ENCODE measurements at places on chromosomes 7 and 10.

DNA sequence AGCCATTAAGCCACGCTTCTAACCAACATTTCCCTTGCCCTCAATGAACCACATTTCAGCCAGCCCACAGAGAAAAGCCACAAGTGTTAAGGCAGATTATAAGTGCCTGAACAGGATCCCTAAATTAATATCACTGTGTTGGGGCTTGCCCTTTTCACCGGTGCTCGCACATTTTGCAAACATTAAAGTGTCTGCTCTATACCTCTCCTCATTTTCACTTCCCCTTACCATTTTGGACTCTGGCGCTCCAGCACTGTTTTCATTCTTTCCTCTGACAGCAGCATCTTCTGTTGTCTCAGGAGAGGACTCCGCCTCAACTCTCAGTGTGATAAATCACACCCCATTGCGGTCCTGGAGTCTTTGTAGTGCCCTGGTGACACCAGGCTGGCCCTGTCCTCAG, 274.2 kb downstream of the BAMBI start:
- DNase-seq: no peak

- no peak for DNase-seq
Observed at GRCh38 chr10:12945690-12946359, 55.7 kb downstream of the CCDC3 start.

DNA sequence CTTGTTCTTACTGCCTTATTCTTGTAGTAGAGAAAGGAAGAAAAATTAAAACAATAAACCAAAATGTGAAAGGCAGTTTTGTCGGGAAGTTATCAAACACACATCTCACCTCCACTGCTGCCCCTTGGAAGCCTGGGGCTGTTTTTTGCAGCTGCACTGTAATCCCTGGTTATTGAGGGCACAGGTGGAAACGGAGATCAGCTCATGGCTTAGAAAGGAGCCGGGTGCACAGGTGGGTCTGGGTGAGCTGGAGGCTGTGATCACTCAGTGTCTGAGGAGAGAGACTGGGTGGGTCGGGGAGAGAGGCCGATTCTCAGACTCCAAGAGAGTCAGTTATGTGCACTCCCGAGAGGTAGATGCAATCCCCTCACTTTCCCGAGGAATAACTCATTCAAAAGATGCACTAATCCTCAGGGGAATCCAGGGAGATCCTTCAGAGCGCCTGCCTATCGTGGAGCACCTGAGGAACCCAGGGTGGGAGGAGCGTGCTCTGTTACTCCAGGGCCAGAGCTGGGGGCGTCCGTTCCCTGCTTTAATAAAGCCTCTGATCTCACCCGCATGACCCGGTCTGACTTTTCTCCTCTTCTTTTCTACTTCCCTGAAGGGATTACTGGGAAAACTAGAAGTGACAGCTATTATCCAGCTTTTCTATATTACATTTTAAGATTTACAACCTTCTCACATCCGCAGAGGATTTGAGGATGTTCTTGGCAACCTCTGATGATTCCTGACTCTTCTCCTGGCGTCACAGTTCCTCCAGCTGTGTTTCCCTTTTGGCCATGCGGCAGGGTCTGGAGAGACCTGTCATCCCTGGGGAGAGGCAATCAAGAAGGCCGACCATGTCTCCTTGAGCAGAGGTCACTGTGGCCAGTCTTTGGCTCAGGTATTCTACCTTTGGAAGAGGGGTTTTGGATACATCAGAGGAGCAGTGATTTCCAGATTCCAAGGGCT, 82.1 kb downstream of the CAMK1D start:
- no peak for DNase-seq

DNA sequence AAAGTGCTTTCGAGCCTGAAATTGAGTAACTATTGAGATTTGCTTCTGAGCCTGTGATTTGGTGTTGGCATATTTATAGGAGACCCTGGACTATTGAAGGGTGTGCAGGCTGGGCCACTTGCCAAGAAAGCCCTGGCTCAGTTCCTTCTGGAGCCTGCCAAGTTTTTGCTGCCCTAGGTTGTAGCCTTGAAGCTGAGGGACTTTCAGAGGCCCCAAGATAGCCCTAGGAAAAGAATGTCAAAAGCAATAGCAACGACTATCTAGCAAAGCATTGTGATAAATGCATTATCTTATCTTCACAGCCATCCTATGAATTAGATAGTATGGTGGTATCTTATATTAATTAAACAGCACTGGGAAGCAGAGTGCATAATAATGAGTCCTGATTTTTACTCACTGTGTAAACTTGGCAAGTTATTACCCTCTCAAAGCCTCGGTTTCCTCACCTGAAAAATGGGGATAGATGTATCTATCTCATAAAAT, 473.7 kb upstream of the PODXL start:
- no peak for DNase-seq

- DNase-seq: no peak
Observed at GRCh38 chr7:81383846-81384245, 386.0 kb downstream of the HGF start.

GRCh38 chr7:16801111-16801542, 3.7 kb downstream of the AGR2 start:
- peak; percentile 37 for DNase-seq

GRCh38 chr7:5211730-5212482, 21.9 kb downstream of the WIPI2 start:
- no peak for DNase-seq

DNA sequence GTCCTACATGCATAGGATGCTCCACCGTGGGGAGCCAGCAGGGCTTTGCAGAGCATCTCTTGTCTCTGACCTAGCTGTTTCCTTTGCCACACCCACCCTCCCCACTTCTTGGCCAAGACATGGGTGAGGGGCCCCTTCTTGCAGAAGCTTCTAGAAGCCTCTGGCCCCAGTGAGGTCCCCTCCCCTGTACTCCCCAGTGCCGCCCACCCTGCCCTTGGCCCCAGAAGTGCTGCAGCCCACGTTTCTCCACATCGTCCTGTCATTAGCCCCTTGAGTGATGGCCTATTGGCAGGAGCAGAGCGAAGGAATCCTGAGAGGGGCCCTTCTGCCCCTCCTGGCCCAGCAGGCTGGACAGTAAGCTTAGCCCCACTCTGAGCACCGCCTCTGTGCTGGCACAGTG, 43.7 kb downstream of the ALOX5 start:
- DNase-seq: no peak

DNA sequence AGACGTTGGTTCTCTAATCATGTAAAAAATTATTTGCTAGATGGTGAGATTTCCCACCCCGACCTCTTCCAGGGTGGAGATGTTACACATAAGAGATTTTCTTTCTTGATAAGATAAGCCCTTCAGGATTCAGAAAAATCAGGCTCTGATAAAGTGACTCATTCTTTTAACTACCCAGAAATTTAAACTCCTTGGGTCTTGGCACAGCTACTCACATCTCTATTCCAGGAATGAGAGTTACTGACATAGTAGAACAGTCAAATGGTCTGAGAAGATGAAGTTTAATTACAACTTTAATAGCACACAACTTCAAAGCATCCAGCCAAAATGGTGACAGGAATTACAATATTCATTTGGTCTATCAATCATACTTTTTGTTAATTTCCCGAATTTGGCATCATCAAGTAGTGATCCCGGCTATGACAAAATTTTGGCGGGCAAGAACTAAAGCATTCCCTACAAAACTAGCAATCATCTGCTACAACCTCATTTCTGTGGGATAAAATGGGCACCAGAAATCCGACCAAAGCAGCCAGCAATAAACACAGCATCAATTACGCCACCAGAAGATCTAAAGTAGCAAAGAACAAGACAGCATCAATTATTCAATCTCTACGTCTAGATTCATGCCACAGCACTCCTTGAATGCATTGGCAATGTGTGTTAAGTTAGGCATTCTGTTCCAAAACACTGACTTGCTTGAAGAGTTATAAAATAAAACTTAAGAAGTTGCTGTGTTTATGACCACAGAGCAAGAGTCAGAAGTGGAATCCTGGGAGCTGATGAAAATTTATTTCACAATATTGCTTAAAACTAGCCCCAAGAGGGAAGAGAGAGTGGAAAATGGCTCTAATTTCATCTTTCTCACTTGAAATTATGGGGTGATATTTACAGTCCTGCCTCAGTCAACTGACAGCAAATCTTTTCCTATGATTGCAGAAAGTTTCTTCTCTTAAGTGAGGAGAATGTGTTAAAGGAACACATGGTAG, 565.7 kb upstream of the ANKRD30A start:
- DNase-seq: peak; percentile 56

GRCh38 chr7:65746398-65746669, 126.5 kb upstream of the VKORC1L1 start:
- DNase-seq: no peak

DNA sequence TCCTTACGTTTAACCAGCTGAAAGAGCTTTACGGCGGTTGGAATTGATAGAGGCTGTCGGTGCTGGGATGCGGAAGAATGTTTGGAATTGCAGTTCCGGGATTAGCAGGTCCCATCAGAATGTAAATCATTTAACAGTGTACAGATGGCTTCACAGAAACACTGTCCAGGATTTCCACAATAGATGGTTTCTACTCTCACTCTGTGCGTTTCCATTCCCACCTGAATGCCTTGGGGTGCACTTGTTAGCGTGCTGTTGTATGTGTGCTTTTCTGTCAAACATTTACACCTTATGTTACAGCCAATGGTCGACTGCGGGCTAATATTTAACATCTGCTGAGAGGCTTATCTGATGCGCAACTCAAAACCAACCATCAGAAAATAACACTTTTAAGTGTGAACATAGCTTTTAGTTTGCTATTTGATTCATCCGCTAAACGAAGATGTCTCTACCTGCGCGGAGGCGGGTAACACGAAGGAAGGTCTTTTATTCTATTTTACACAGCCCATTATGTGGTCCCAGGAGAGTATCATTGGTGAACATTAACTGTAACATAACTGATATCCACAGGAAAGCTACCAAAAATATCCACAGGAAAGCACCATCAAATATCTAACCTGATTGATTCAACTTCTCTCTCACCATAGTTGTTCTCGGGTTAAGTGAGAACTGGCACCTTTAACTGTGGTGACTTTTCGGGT, 179.0 kb downstream of the PRPF18 start:
- peak; percentile 60 for DNase-seq

- peak; percentile 34 for DNase-seq
Observed at GRCh38 chr7:2037808-2038522, 194.8 kb downstream of the MAD1L1 start.

DNA sequence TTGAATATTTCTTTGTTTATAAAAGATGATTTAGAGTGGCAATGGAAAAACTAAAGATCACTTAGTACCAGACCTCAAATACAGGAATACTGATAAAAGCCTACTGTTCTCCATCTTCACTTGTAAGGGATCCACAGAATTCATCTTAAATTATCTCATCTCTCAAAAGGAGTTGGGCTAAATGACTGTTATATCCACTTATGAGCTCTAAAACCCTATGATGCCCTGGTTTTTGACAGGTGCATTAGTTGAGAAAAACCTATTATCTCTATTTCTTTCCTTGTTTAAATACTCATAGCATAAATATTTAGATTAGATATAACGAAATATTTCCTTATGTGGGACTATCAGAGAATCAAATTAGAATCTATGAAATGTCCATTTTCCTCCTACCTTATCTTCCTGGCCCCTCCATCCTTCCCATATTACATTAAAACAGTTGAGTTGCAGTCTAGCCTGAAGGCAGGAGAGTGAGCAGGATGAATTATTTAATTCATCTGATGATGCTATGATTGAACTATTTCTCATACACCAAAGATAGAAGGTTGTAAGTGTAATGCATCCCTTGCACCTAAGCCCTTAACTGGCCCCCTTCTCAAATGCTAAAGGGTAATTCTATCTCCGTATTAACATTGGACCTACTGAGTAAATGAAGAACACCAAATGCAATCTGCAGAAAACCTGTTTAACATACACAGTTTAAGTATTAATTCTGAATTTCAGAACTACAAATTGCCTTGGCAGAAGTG, 29.7 kb downstream of the PPP3CB start:
- DNase-seq: no peak

GRCh38 chr7:89451911-89452310, 656.4 kb upstream of the TEX47 start:
- DNase-seq: no peak

DNA sequence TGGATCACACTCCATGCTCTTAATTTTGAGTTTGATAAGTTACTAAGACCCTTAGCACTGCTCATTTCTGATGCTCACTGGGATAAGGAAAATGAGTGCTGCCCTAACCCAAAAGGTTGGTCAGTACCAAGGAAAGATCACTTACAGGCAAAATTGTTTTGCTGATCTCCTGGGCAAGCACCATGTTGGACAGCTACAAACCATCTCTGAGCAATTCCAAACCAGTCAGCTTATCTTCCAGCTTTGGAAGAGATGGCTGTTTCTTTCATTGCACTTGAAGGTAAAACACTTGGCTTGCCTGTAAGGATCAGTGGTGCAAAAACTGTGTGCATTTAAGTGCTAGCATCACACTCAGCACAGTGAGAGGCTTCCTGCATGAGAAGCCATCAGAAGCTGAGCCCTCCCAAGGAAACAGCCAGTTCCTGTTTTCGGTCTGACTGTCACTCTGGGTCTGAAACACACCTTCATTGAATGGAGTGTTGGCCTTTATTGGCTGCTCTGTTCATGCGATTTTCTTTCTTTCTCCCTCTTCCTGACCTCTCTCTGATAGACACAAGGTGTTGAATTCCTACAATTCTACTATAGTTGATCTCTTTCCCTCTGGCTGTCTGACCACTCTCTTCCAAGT, 126.4 kb upstream of the GHITM start:
- no peak for DNase-seq

DNA sequence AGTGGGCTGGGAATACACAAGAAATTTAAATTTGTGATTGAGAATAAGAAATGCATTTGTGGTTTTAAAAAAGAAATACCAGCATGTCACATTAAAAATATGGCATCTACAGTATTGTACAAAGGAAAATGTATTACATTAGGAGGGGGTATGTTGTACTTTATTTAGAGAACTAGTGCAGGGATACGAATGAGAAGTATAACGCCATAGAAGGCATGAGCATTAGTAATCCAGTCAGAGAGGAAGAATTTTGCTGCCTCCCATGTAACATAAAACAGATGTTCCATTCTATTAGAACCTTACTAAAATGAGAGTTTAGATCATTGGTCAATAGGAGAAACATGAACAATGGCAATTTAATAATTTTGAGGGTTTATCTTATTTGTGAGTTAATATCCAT, 182.2 kb downstream of the ADK start:
- peak; percentile 92 for DNase-seq

DNA sequence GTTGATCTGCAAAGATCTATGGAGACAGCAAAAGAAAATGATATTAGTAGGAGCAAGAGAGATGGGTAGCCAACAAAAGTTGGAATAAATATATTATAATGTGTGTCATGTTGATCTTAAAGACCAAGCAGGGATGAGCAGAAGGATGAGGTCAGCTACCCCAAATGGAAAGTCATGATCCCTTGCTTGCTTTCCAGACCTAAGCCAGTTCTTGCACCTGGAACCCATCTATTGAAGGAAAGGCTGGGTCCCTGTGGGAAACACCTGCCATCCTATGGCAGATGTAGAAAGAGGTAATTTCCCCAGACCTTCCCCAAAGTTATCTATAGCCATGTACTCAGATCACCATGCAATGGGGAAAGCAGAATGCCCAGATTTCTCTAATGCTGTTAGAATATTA, 52.5 kb downstream of the LYZL2 start:
- no peak for DNase-seq

- peak; percentile 90 for DNase-seq
Observed at GRCh38 chr7:83677180-83677866, 28.4 kb upstream of the SEMA3E start.
